ENCODE measurements at places on chromosomes 4 and X.

- no peak for DNase-seq
These were observed 31.4 kb downstream of the FREM3 start for GRCh38 chr4:143668930-143669552.

DNA sequence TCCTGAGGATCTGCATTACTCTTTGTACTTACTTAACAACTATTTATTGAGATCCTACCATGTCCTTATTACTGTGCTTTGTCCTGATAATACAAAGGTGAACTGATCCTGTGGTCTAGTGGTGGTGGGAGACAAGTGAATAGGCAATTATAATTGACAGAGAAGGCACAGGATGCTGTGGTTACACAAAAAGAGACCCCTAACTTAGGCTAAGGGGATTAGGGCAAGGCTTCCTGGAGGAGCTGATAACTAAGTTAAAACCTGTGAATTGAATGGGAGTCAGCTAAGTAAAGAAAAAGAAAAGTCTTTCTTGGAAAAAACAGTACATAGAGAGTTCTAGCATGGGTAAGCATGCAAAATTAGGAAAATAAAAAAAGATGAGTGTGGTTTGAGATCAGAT, 164.4 kb downstream of the LARP7 start:
- DNase-seq = no peak

GRCh38 chrX:121649417-121649816, 602.0 kb downstream of the GLUD2 start:
- DNase-seq = no peak

DNA sequence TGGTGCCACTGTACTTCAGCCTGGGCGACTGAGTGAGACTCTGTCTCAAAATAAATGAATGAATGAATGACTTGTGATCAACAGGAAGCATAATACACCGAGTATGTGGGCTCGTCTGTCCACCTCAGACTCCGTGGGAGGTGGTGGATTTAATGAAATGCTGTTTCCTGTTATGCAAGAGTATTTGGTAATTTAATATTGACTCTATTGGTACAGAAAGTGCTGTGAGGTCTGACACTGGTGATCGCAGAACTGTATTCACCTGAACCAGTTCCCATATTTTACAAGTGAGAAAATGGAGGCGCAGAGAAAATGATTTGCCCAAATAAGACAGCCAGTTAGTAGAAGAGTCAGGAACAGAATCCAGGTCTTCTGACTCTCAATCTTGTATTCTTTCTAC, 423.3 kb downstream of the RAPGEF2 start:
- no peak for DNase-seq

- DNase-seq = no peak
These were observed 26.2 kb downstream of the SYAP1 start for GRCh38 chrX:16745659-16746058.

DNA sequence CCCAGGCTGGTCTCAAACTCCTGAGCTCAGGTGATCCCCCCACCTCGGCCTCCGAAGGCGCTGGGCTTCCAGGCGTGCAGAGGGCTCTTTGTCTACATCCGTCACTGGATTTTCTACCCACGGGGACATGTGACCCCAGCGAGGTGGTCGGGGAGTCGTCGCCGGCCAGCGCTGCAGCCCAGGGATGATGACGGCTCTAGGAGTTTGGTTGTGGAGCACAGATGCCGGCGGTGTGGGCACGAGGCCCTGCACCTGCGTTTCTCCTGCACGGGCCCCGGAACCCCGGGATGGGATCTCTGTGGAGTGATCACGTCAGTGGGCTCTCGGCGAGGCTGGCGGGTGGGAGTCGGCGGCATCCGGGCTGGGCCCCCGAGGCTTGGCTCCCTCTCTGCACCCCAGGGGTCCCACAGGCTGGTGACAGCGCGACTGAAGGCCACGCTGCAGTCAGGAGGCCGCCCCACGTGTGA, 9.1 kb upstream of the GTPBP6 start:
- DNase-seq = no peak

DNA sequence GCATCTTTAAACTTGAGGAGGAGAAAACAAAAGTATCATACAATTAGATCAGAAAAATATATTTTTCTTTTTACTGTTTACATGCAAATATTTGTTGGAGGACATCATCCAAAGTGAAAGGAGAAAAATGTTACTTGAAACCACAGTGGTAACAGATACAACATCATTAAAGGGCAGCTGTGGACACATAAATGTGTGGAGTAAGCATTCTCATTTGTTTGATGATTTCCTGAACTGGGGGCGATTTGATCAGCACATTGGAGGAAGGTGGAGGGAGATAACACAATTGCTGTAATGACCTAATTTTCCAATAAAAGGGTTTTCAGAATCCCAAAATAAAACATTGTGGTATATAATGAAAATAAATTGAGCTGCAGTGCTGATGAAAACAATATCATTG, 314.5 kb upstream of the HS3ST1 start:
- no peak for DNase-seq
